ENCODE measurements at places on chromosomes 6 and 20.

- DNase-seq, result no peak
Measured at GRCh38 chr20:59485576-59486454, 118.5 kb upstream of the PHACTR3 start.

DNA sequence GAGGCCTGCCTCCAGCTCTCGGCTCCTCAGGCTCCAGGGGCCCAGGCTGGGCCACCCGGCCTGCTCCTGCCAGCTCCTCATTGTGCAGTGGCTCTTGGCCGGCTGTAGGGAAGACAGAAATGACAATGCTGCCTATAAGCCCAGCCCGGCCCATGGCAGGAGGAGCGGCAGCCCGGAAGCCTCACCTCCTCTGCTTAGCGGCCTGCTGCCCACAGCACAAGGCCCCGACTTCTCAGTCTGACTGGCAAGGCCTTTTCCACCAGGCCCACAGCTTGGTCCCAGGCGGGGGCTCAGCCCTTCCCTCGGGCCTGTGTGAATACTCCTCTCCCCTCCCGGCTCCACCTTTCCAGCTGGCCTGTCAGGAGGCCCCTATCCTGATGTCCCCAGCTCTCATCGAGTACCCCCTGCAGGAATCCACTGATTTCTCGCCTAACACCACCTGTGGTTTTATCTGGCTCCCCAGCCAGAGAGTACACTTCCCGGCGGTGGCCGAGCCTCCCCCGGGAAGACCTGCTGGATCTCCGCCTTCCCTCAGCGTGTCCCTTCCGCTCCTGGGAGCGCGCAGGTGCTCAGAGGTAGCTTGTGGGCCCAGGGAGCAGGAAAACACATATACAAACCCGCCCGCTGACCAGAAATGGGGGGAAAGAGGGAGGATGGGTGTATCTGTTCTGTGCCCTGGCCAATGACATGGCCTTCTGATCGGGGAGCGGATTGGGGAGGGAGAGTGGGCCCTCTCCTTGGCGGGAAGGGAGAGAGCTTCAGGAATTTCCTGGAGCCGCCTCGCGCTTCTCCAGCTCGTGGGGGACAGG lies 963 bp downstream of the DDRGK1 start:
- peak; percentile 60 for DNase-seq

GRCh38 chr6:75350808-75351207 lies 66.2 kb upstream of the TMEM30A start:
- DNase-seq, result no peak

DNA sequence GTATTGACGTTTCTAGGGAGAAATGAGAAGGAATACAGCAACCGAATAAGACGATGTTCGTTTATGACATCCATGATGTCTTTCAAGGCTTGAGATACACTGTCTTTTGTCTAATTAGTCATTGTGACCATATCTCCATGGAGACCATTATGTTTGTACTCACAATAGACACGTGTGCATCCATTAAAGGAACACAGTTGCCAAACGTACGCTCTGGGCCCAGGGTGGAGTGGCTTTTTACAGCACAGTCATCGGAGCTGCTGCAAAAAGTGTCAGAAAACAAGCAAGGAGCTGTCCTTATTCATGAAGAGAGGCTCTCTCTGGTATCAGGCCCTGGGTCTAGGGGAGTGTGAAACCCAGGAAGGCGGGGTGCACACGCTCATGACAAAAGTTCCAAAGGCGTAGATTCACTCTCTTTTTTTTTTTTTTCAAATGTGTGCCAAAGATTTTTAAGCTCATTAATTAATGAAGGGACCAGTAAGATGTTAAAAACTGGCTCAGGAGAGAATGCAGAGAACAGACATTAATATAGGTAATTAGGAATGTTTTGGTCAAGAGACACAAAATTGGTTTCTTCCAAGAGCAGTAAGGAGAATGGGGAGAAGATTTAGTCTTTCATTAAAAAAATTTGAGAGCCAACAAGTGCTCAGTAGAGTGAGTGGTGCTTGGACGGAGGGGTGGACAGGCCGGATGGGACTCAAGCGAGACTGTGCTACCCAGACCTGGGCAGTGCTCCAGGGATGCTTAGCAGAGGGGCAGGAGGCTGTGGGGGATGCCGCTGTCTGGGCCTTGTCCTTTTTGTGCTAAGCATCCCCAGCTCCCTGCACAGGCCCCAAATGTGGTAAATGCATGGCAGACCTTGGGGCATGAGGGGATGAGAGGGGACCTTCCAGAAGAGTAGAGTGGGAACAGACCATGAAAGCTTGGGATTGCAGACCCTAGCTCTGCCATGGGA lies 34.9 kb upstream of the GTSF1L start:
- DNase-seq, result no peak

GRCh38 chr6:121260651-121261102 lies 73.6 kb downstream of the TBC1D32 start:
- DNase-seq, result no peak

DNA sequence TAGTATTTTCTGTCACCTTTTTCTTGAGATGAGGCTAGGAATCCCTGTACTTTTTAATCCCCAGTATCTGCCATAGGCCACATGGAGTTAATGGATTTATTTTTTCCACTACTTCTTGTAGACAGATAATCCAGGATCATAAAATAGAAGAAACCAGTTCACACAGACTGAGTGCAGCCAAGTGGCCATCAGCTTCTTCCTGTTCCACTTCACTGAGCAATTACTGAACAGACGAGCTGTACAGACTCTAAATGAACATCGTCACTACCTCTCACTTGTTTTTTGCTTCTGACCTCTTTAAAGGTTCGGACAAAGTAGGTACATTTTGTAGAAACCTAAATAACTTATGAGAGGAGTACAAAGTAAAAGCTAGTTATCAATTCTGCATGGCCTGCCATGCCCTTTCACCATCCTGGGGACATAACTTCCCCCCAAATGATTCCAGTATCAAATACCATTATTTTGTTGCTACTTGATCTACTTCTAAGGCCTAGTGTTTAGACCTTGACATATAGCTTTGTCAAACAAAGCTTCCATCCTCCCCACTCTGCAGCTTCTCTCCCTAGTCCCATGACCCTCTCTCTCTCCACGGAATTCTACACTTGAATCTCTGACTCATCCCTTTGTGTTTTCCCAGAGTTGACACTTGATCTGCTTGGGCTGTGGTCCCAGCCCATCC lies 34.4 kb upstream of the ARHGAP18 start:
- no peak for DNase-seq

DNA sequence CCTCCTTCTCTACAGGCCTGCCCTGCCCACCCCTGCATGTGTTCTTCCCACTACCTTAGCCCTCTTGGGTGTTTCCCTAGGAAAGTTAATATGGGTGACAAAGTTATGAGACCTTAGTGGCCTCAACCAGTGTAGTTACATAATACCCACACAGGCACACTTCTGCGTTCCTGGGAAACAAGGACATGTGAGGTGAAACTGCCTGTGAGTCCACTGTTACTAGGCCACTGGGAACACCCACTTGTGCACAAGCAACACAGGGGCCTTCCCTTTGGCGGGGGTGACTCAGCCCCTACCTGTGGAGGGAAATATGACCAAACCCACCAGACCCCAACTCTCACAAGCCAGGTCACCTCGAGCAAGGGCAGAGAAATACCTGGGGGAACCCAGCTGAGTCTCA lies 12.8 kb downstream of the PI16 start:
- DNase-seq, result no peak

GRCh38 chr6:6091608-6092002 lies 84.9 kb upstream of the NRN1 start:
- DNase-seq, result no peak

- DNase-seq, result no peak
Measured at GRCh38 chr20:55514531-55514930, 490.8 kb downstream of the CBLN4 start.

DNA sequence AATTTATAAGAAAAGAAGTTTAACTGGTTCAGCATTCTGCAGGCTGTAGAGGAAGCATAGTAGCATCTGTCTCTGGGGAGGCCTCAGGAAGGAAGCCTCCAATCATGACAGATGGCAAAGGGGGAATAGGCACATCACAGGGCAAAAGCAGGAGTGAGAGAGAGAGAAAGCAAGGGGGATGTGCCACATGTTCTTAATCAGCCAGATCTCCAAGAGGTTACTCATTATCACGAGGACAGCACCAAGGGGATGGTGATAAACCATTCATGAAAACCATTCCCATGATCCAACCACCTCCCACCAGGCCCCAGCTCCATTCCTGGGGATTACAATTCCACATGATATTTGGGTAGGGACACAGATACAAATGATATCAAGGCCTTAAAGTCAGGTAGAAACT lies 217.5 kb upstream of the TCF21 start:
- DNase-seq, result no peak

DNA sequence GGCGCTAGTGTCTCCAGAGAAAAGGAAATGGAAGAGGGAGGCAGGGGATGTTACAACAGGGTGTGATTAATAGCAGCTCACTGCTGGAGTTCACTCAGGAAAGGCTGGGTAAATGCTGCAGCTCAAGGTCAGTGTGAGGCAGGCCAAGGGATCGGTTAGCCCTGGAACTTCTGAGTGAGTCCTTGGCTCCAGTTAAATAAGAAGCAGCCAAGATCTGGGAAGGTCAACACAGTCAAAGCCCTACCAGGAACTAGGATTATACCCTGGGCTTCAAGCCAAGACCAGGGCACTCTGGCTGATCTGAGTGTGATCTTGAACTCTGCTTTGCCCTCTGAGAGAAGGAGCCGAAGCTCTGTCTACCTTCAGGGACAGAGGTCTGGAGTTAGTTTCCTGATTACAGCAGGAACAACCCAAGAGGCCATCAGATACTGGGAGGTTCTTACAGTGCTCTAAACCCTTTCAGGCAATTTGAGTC lies 44.3 kb downstream of the TPD52L1 start:
- DNase-seq, result no peak

DNA sequence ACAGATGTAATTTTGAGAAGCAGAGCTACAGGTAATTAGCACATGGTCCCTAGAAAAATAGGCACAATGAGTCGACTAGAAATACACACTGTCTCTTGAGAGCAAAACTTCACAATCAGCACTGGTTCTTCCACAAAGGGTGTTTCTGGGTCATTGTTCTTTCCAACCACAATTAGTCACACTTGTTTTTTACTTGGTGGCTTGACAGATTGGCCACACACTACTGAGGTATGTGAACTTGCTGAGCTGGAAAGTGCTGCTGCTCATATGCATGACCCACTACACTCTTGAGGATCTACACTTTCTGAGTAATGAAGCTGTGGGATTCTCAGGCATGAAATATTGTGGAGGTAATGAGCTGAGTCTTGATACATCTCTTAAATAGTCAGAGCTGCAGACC lies 347.7 kb downstream of the BCKDHB start:
- DNase-seq, result no peak

DNA sequence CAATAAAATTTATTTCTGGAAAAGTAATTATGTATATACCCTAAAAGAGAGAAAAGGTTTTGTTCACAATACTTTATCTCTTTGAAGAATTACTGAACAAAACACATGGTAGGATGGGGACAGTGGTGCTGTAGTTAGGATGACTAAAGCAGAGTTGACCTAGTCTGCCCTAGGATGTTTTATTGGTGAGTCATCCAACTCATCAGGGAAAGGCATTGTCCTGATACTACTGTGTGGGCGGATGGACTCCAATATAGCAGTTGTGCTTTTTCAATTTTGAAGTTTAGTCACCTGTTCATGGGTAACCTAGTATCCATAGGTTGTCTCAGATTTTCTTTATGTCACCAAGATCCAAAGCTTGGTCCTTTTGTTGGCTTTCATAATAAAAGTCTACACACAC lies 53.3 kb upstream of the EYS start:
- no peak for DNase-seq

GRCh38 chr6:166771701-166772100 lies 144.7 kb upstream of the RPS6KA2 start:
- peak; percentile 2 for DNase-seq

DNA sequence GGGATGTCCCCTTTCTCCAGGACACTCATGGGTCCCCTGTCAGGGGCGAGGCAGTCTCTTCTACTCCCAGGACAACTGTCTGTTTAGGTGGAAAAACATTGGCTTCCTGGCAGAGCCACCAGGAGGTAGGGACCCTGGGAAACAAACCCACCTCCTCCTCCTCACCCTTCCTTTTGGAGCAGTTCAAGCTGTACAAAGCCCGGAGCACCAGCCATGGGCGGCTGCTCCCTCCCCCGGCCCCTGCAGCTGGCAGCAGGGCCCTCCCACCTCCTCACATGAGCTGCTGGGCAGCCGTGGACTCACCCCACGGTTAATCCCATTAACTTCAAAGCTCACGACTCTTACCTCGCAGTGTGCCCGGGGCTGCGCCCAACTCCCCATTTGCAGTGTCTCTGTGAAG lies 48.6 kb downstream of the CDH4 start:
- DNase-seq, result no peak

GRCh38 chr6:22965889-22966288 lies 396.5 kb downstream of the HDGFL1 start:
- no peak for DNase-seq

DNA sequence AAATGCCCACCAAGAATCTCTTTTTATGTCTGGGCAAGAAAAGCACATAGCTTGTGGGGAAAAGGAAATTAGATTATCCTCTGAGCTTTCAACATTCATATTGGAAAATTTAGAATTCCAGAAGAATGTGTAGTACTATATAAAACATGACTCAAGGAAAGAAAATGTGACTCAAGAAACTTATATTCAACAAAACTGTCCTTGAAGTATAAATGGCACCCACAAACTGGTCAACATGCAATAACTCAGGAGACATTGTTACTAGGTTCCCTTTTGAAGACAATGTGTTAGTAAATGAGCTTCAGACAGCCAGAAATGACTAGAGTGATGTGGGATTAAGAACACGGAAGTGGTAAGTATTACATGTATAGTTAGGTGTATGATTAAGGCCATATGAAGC lies 26.1 kb upstream of the TINAG start:
- no peak for DNase-seq

- no peak for DNase-seq
Measured at GRCh38 chr6:5665173-5665572, 341.6 kb downstream of the NRN1 start.

- DNase-seq, result no peak
Measured at GRCh38 chr20:62603907-62604785, 38.2 kb upstream of the SLCO4A1 start.

GRCh38 chr6:168368936-168369335 lies 49.4 kb upstream of the DACT2 start:
- no peak for DNase-seq

All from stimulated activated CD8-positive, alpha-beta memory T cell treated with anti-CD3 and anti-CD28 coated beads, Interleukin-4, amount 100 ng/mL, for 48 hours (primary cell).